ENCODE measurements at places on chromosomes 7 and 10.
A peak's percentile ranks its signal among the peaks of the same experiment; 100 is the strongest.

GRCh38 chr10:16681521-16681920 lies 135.7 kb downstream of the RSU1 start:
- DNase-seq, result no peak

DNA sequence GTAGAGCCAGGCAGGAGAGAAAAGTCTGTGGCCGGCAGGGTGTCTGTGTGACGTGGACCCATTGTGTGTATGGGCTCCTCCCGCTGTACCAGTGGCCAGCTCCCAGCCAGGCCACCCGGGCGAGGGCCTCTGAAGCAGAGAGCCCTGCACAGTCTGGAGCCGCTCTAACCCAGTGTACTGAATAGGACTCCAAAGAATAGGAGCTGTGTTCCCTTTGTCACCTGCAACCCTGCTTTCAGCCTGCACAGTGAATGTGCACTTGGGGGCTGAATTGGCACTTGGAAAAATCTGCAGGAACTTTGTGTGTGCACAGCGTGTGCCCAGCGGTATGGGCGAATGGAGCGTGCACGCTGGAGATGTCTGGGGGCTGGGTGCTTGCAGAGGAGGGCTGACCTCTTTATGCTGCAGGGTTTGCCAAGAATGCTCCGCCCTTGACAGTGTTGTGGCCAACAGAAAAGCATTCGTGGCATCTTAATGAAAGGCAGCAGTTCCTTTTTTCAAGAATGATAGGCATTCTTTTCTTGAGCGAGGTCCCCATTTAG lies 216.2 kb downstream of the AUTS2 start:
- DNase-seq, result no peak

GRCh38 chr10:60466267-60467201 lies 76.9 kb upstream of the ANK3 start:
- no peak for DNase-seq

- no peak for DNase-seq
Observed at GRCh38 chr10:79299397-79300241, 47.6 kb upstream of the PPIF start.

DNA sequence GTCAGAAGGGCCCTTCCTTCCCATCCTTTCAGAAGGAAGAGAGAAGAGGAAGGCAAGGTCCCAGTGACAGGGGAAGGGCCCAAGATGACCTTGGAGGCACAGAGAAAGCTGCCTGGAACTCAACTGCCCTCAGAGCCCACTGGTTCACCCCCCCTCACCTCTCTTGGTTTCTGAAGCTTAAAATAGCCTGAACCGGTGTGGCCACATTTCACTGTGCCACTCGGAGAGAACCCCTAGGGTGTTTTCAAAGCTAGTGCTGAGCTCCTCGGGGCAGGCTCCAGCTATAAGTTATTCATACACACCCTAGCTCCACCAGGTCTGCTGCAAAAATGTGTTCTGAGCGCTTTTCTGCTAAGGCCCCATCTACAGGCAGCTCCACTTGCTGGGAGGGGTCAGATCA lies 60.9 kb upstream of the ADRB1 start:
- DNase-seq, result no peak

GRCh38 chr7:27523321-27523720 lies 139.4 kb downstream of the HIBADH start:
- DNase-seq, result no peak

GRCh38 chr7:115678086-115678982 lies 352.2 kb downstream of the TFEC start:
- no peak for DNase-seq

- no peak for DNase-seq
Observed at GRCh38 chr10:50400694-50401093, 149.4 kb upstream of the ASAH2 start.

- DNase-seq, result no peak
Observed at GRCh38 chr7:37431413-37431812, 17.3 kb downstream of the ELMO1 start.

GRCh38 chr10:121312587-121312986 lies 285.7 kb downstream of the FGFR2 start:
- DNase-seq, result no peak

DNA sequence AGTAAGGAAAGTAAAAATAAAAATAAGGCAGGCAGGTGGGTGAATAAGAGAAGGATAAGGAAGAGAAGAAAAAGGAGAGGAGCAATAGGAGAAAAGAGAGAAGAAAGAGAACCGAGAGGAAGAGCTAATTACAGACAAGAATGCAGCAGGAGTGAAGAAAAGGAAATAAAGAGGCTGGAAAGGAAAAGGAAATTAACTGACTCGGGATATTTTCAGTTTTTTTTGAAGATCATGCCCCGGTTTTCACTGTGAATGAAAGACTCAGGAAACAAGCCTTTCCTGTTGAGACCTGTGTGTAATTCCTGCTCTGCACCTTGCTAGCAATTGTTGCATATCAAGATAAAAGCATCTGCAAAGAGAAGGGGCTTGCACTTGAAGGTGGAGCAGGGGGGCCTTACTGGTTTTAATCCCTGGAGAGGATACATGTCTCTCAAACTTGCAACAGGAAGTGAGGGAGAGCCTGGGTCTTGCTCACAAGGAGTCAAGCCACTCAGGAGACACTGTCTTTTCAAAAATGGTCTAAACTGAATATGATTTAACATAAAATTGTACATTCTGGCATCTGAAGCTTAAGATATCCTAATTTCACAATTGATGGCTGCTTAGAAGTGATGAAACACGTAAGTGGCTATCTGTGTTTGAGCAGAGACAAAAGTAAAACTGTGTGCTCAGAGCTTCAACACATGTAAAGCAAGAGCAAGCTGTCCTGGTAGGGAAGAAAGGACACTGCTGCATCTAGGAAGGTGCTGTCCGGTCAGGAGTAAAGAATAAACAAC lies 157.6 kb downstream of the FAM107B start:
- DNase-seq, result no peak

DNA sequence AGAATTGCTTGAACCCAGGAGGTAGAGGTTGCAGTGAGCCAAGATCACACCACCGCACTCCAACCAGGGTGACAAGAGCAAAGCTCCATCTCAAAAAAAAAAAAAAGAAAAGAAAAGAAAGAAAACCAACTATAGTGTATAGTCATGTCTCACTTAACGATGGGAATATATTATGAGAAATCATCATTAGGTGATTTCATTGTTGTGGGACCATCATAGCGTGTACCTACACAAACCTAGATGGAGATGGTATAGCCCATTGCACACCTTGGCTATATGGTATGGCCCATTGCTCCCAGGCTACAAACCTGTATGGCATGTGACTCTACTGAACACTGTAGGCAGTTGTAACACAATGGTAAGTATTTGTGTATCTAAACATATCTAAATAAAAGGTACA lies 8.5 kb upstream of the GALNT11 start:
- DNase-seq, result no peak

GRCh38 chr7:158110034-158110590 lies 477.5 kb downstream of the PTPRN2 start:
- DNase-seq, result no peak

DNA sequence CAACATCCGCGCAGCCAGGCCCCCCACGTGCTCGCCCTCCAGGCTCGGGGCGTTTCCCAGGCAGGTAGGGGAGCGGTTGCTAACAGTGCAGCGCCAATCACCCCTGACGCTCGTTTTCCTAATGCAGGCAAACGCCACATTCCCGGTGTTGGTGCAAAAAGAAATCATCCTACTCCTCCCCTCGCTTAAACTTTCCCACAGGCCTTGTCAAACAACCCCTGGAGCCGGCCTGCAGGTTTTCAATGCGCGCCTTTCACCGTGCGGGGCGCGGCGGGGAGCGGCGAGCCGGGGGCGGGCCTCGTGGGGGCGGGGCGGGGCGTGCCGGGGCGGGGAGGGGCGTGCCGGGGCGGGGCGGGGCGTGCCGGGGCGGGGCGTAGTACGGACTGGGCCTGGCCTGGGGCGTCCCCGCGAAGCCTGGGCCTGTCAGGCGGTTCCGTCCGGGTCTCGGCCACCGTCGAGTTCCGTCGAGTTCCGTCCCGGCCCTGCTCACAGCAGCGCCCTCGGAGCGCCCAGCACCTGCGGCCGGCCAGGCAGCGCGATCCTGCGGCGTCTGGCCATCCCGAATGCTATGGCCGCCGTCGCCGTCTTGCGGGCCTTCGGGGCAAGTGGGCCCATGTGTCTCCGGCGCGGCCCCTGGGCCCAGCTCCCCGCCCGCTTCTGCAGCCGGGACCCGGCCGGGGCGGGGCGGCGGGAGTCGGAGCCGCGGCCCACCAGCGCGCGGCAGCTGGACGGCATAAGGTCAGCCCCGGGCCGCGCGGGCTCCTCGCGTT lies at the start of gene ECHDC3:
TSS of gene ECHDC3 (plus strand) at position 374 of the 770 bp plus-strand sequence. CDS start at position 569, 195 bp downstream.
- peak; percentile 27 for DNase-seq

DNA sequence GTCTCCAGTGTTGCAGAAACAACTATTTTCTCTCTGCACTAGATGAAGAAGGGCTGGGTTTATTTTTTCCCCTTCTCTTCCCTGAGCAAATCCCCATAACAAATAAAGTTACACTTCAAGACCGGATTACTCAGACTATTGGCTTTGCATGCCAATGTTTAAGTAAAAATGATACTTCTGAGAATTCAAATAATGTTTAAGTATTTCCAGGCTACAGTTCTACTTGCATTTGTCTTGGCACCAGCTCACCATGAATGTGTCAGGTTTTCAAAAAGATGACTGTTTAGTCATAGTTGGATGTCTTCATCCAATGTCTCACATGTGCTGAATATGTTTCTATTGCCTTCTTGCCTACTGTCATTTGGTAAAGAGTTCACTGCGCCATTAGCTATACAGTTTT lies 912.6 kb downstream of the GATA3 start:
- DNase-seq, result no peak

GRCh38 chr10:14926722-14927416 lies 27.0 kb downstream of the DCLRE1C start:
- DNase-seq, result no peak

DNA sequence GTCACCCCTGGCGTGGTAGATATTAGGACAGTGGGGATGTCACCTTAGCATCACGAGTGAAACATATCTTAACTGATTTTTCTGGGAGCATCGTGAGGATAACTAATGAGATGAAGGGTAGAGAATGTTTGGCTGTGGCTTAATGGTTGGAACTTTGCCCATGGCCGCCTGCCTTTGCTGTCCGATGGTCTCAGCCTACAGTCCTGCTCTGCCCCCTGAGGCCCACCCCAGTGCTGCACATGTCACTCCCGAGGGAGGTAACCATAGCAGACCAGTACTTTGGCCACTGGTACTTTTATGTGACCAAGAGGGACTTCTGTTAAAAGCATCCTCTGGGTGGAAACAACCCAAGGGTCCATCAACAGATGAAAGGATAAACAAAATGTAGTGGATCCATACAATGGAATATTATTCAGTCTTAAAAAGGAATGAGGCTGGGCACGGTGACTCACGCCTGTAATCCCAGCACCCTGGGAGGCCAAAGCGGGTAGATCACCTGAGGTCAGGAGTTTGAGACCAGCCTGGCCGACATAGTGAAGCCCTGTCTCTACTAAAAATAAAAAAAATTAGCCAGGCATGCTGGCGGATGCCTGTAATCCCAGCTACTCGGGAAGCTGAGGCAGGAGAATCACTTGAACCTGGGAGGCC lies 58.4 kb downstream of the TACR2 start:
- no peak for DNase-seq

DNA sequence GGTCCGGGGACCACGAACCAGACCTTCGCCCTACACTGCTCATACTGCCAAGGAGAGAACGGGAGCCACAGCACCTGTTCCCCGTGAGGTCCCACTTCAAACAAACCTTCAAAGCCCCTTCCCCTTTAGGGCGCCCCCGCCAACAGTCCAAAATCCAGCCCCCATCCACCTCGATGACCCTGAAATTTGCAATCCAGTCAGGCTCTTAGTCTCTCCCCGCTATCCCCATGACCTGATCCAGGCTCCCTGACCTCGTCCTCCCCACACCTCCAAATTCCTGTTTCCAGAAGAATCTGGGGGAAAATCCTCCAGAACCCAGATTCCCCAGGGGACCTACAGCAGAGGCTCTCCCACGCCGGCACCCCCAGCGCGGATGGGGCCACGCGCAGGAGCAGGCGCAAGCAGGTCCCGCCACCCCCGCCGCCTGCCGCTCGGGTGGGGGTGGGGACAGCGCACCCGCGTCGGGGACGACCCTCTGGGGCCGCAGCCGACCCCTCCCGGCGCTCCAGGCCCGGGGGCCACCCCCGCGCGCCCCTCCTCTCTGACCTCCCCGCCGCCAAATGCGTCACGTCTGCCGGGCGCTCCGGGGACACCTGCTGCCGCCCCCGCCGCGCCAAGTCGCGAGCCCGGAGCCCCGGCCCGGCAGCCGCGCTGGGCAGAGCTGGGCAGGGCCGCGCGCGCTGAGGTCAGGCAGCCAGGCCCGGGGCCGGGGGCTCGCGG lies 753 bp downstream of the CAMK2B start:
- DNase-seq, result no peak

GRCh38 chr10:112467541-112468075 lies 20.6 kb downstream of the VTI1A start:
- no peak for DNase-seq

GRCh38 chr10:48800007-48800675 lies 115.5 kb downstream of the WDFY4 start:
- no peak for DNase-seq

- no peak for DNase-seq
Observed at GRCh38 chr7:87581723-87582122, 19.0 kb downstream of the ABCB1 start.

- DNase-seq, result no peak
Observed at GRCh38 chr10:86979977-86980448, 11.7 kb downstream of the ADIRF start.

GRCh38 chr7:40987571-40987970 lies 715.3 kb downstream of the INHBA start:
- no peak for DNase-seq

Data from stimulated activated CD4-positive, alpha-beta T cell treated with anti-CD3 and anti-CD28 coated beads, Interleukin-12 subunit alpha, Interleukin-12 subunit beta, amount 100 ng/mL, for 48 hours (primary cell).